KBM-7 (cell line): ENCODE measurements at places on chromosomes 7 and 10.

GRCh38 chr7:95602421-95602820 is 6.1 kb upstream of the PDK4 start:
- DNase-seq: no peak

DNA sequence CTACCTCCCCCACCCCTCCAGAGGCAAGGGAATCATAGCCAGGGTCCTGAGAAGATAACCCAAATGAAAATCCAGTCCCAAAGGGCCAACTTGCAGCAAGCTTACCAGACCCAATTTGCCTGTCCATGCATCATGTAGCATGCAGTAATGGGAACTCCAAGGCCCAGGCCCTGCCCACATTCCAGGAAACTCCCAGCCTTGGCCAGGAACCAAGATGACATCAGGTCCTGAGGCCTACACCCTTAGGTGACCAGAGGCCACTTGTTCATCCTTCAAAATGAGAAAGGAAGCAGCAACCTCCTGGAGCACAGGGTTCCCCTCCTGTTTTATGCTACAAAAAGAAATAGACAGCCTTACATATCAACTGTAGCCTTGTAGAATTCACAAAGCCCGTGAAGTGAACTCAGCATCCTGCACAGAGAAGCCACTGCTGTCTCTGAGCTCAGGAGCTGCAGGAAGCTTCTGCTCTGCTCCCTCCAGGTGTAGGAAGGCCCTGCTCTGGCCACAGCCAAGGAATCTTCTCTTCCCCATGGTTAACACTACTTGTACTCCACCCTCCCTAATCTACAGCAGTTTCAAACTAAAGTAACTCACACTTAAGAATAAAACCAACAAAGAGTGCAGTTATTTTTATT is 30.3 kb upstream of the GRB10 start:
- no peak for DNase-seq

GRCh38 chr7:105662998-105663397 is 81.7 kb upstream of the EFCAB10 start:
- DNase-seq: no peak

- no peak for DNase-seq
Observed at GRCh38 chr10:391847-392704, 256.8 kb downstream of the ZMYND11 start.

DNA sequence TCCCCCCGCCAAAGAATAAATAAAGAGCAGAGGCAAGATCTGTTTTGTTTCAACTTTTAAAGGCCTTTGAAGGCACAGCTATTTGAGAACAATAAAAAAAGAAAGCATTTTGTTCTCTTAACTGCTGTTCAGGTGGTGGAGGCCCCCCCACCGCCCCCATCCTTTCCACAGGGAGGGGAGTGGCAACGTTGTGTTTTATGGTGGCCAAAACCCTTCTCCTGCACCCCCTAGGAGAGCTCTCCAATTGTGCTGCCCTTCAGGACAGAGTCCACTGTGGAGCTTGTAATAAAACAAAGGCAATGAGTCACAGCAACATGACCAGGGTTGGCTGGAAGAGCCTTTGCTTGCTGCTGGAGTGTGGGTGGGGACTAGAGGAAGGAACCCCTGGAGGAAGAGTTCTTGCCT is 987.9 kb downstream of the KCNMA1 start:
- DNase-seq: no peak

- peak; percentile 79 for DNase-seq
Observed at GRCh38 chr10:86688398-86688921, 20.1 kb downstream of the LDB3 start.

GRCh38 chr10:78417425-78418370 is 384.0 kb downstream of the RPS24 start:
- no peak for DNase-seq
